HS-27A (cell line): ENCODE measurements at places on chromosomes 3 and 15.

DNA sequence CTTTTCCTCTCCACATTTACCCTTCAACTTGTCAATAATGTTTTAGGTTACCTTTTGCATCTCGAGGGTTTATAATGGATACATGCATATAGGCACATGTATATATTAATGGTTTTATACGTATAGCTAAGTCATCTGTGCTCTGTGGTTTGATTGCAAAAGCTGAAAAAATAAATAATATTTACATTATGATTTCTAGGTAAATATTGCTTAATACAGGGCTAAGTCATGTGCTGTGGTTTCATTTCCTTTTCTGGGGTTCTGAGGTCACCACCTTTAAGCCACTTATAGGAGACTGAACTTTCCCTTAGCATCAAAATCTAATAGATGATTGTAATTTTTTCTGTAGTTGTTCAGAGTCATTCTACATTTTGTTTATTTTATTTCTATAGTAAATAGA is 33.1 kb downstream of the LPP start:
- DNase-seq: no peak

DNA sequence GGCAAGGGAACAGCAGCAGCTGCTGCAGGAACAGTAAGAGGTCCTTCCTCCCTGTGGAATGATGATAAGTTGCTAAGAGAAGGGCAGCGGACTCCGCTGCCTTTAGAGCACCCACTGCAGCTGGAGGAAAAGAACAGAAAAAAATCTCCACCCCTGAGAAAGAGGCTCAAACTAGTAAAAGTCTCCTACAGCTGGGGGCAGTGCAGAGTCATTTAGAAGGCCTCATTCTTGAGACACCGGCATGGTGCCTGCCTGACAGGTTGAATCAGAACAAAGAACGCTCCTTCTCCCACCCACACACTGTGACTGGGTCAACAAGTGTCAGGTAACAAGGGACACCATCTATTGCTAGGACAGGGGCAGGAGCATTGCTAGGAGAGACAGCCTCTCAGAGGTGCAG is 188.4 kb downstream of the ABHD5 start:
- DNase-seq: no peak

GRCh38 chr3:159664006-159664405 is 324.6 kb upstream of the IL12A start:
- DNase-seq: no peak

- DNase-seq: peak; percentile 30
These were observed 76.7 kb downstream of the CBLB start for GRCh38 chr3:105791919-105792786.
